WTC11 (cell line): ENCODE measurements at places on chromosomes 7 and 10.

DNA sequence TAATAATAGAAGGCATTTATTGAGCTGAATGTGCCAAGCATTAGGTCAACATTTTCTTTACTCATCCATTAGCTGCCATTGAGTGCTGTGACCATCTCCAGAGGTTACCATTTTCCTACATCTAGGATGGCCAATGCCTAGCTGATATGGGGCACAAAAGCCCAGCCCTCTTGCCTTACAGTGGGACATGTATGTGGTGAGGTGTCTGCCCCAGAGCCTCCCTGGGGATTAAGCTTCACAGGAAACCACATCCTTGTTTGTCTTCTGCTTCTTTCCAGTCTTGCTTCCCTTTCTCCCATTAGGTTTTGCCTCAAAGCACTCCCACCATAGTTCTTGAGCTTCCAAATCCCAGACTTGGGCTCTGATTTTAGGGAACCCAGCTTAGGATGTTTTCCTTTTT, 258.7 kb downstream of the SORCS3 start:
- DNase-seq = no peak

DNA sequence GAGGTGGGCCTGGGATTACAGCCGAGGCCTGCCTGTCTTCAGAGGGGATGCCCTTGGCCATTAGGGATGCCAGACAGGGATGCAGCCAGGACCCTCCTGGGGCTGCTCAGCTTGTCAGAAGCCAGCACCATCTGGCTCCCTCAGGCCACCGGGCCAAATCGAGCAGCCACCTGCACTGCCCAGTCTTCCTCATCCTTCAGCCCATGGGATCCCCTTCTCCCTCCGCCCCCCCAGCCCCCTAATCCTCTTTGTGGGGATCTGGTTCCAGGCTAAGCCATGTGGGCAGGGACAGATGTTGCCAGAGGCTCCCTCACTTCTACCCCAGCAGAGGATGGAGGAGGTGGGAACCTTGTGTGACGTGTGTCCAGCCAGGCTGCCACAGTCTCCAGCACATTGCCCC, 137.4 kb upstream of the PPIF start:
- no peak for DNase-seq

DNA sequence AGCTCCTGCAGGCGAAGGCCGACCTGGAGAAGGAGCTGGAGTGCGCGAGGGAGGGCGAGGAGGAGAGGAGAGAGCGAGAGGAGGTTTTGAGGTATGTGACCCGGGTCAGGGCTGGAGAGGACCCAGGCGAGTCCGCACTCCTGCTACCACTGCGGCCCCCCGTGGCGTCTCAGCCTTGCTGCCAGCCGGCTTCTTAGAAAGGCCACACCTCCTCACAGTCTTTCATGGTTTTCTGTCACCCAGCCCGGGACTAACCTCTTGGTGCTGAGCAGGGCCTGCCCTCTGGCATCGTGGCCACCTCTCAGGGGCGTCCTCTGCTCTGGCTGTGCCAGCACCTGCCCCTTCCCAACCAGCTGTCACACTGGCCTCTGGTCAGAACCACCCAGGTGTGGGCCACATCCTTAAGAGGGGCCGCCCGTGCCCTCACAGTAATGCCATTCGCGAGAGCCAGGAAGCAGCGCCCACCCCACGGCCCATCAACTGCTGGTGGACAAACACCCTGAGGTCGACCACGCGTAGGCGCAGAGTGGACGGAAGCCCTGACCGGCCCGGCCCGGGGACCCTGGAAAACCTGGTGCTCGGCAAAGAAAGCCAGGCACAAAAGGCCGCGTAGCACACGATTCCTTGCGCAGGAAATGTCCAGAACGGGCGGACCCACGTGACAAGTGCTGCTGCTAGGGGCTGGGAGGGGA, 34.4 kb downstream of the IQCE start:
- no peak for DNase-seq

GRCh38 chr10:63273577-63273976, 140.4 kb downstream of the NRBF2 start:
- DNase-seq = no peak

DNA sequence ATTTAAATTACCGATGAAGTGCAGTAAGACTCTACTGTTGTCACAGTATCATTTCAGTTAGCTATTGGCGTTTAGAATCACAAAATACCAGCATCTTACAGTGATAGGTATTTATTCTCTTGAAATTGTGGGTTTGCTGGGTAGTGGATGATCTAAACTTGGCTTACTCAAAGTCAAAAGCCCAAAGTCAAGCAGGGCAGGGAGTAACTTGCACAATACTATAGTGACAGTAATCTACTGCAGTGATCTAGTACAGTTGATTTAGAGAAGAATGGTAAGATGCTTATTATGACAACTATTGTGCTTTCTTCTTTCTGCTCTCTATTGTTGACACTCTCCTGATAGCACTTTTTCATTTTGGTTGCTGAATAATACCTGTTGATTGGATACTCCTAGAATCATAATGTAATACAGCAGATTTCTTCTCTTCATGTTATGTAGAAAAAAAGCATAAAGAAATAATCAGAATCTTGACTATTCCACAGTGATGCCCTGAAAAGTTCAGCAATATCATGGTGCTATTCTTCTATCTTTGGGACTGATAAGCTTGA, 10.0 kb downstream of the BTRC start:
- no peak for DNase-seq

DNA sequence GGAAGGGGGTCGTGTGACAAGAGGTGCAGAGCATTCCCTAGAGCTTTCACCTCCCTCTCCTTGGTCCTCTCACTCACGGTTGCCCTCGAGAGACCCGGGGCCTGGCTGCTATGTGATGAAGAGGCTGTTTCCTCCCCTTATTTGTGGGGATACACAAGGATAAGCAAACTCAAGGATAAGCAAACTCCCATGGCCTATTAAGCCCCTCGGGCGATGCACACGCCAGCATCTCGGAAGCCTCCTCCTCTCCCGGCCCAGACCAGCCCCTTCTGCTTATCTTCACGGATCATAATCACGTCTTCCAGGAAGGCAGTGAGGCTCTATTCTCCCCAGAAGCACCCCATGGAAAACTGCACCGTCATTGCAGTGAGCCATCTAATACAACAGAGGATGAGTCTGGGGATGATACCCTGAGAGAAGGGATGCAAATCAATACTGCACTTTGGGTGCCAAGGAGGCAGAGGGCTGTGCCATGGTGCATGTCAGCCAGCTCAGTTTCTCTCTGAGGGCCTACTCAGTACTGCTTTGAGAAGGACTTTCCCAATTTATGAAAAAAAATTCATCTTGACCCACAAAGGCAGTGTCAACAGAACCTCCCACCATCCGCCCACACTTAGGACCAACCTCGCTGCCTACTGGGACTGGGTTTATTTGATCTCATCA, 22.2 kb downstream of the TMEM273 start:
- DNase-seq = no peak

DNA sequence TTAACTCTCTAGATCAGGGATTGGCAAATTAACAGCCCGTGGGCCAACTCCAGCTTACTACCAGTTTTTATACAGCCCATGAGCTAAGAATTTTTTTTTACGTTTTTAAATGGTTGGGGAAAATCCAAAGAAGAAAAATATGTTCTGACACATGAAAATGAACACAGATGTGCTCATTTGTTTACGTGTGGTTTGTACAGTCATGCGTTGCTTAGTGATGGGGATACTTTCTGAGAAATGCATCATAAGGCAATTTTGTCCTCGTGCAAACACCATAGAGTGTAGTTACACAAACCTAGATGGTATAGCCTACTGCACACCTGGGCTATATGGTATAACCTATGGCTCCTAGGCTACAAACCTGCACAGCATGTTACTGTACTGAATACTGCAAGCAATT, 8.3 kb upstream of the SMKR1 start:
- no peak for DNase-seq

DNA sequence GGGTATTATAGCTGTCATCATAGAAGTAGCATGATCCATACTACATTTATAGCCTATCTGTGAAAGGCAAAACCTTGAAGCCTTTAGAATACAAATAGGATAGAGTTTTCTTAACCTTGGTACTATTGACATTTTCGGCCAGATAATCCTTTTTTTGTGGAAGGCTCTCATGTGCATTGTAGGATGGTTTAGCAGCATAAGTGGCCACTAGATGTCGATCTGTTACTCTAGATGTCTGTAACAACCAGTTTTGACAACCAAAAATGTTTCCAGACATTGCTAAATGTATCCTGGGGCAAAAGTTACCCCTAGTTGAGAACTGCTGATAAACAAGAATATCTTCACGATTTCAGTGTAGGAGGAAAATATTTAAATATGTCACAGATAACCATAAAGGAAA, 319.4 kb upstream of the GALNT17 start:
- no peak for DNase-seq

- no peak for DNase-seq
Measured at GRCh38 chr10:91299999-91300575, 79.6 kb downstream of the PCGF5 start.

DNA sequence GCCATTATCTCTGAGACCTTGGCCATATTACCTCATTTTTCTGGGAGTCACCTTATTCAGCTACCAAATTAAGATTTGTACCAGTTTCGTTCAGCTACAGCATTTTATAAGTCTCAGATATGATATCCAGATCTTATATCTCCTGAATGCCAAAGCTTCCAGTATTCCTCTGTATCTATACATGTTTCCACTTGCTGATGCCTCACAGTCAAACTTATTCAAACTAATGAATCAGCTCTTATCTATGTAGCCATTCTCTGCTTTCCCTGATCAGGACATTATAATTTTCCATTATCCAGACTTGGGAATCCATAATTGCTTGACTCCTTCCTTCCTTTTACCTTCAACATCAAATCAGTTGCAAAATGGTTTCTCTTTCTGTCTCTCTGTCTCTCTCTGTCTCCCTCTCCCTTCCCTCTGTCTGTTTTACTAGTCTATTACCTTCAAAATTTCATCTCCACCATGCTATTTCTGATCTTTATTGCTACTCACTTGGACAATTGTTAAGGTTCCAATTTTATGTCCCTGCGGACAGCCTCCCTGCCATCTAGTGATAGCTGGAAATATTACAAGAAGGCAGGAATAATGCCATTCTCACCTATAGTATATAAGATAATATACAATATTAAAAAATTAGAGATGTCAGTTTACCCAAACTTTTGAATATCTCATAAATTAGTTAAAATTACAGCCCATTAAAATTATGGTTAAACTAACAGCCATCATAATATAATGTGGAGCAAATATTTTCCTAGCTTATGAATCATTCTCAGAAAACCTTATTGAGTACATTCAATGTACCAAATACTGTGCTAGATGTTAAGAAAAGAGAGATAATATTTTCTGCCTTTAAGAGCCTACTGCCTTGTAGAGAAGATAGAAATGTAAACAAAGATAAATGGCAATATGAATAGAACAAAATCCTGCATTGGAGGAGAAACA, 89.8 kb downstream of the PCLO start:
- no peak for DNase-seq

GRCh38 chr10:5618829-5619228, 47.6 kb downstream of the ASB13 start:
- DNase-seq = no peak

DNA sequence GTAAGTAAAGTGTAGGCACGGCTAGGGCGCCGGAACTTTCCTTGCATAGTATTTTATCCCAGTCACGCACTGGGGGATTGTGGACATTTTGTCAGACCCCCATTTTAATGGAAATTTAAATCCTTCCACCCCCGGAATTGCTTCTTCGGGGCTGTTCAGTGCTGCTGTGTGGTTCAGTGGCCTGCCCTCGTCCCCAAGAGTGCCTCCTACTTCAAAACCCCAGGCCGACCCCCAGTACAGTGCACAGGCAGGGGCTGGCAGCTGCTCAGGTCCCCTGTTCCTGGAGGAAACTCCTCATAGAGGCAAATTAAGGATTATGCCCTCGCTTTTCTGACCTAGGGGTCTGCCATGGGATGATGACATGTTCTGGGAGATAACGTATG, 94.5 kb downstream of the PTPRE start:
- DNase-seq = no peak

DNA sequence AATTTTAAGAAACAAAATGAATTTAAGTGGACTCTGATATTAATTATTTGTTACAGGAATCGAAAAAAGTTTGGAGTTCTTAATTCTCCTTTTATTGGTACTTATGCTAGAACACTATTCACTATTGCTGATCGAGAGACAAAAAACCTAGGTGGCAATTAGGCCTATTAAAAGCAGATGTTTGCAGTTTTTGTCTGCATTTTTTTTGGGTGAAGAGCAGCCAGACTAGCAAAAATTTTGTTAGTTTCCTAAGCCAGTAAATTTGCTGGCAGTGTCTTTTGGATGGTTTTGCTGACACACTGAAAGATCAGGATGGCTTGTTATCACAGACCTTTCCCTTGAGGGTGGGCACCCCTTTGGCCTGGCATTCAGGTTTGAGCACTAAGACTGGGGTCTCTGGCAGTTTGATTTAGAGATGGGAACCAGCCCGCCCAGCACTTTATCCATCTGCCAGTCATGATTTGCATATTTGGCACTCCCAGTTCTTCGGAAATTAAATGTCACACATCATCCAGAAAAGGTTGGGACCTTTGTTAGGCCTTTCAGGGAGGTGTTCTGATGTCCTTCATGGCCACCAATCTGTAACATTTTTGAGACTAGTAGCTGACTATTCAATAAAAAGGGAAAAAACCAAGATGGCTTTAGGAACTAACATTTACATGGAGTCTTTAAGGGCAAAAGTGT, 57.3 kb downstream of the INPP5F start:
- no peak for DNase-seq

DNA sequence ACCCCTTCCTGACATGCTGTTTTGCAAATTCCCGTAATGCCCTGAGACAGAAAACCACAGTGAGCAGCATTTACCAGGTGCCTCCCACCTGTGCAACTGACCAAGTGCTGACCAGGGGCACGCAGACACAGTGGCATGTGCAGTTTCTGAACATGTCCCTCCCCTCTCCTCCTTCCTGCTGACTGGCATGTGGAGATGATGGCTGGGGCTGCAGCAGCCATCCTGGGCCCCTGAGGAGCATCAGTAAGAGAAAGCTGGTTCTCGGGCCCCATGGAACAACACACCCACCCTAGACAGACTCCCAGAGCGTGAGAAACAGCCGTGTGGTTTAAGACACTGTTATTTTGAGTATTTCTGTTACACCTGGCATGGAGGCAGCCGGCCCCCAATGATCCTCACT, 66.2 kb upstream of the PDGFA start:
- DNase-seq = no peak

GRCh38 chr7:158563051-158563450, 24.6 kb downstream of the PTPRN2 start:
- DNase-seq = no peak

DNA sequence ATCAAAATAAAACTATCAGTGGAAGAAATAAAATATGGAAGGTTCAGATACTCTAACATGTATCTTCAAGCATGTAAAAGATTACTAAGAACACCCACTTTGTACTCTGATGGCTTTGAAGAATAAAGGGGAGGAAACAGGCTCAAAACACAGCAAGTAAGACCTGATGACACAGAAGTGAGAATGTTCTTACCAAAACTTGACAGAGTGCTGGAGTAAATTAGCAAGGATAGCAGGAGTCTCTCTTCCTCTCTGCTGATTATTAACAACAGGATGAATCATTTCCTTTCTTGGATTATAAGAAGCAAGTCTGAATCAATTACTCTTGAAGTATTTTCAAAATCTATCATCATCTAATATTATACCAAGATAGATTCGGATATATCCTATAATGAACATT, 47.5 kb downstream of the GLI3 start:
- DNase-seq = no peak
